Kidney (tissue), 22 donors: ENCODE measurements at places on chromosomes 3 and 15. TPM values are rescaled to one million over a fixed set of nuclear protein-coding genes. Genes with fewer than 3 reads are reported as not detected.

Gene GASK1A
- 7.3 TPM for total RNA-seq

Gene ZNF148
- 74.4 TPM for total RNA-seq

Gene CCRL2
- total RNA-seq: 2.8 TPM

Gene FHIT
- total RNA-seq: 20.2 TPM

Gene SQOR
- 67.5 TPM for total RNA-seq

Gene FBXL22
- 4.7 TPM for total RNA-seq

Gene TRPC1
- 13.2 TPM for total RNA-seq

Gene ATP2B2
- 0.19 TPM for total RNA-seq

Gene STT3B
- total RNA-seq: 89.9 TPM

Gene ARF4
- 123 TPM for total RNA-seq
